Activated CD4-positive, alpha-beta T cell treated with anti-CD3 and anti-CD28 coated beads for 24 hours (primary cell): ENCODE measurements at places on chromosomes 1 and 21.

DNA sequence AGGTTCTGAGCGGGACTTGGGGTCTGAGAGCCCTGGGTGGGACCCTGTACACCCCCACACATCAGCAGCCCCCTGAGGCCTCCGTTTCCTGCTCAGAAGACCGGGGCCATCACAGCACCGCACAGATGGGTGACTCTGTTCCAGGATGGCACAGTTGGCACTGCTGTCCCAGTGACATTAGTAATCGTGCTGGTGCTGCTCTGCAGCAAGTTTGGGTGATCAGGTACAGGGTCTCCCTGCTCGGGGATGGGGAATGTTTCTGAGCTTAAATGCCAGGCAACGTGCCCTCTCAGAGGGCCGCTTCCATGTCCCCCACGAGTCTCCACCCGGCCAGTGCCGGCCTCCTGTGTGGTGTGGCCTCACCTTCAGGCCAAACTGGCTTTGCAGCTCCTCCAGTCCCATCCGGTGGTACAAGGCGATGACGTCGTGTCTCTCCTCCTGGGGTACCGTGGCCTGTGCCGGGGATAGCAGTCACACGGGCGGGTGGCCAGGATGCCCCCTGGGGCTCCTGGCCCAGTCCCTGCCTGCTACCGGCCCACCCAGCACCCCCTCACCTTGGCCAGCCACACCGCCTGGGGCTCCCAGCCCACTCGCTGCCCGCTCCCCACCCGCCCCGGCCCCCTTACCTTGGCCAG, 17.1 kb downstream of the PRXL2B start:
- DNase-seq, result no peak

DNA sequence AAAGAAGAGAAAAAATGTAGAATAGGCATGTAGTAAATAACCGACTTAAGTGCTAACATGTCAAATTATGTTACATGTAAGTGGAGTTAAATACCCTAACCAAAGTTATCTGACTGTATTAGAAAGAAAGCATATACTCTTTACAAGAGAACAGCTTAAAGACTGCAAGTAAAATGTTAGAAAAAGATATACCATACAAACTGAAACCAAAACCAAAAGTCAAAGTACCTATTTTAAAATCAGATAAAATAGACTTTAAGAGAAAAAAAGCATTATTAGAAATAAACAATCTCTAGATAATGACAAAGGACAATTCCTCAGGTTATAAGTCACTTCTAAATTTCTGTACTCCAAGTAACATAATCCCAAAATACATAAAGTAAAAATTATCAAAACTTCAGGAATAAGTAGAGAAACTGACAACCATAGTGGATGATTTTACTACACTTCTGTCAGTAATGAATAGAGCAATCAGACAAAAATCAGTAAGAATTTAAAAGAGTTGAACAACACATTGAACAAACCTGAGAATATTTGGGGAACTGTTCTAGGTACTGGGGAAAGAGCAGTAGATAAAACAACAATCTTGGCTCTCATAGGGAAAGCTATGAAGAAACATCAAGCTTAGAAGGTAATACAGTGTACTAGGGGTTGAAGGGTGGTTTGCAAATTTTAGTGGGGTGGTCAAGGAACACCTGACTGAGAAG, 127.3 kb downstream of the TBX19 start:
- DNase-seq, result no peak

- DNase-seq, result no peak
Measured at GRCh38 chr1:91171898-91172297, 150.1 kb upstream of the ZNF644 start.

- no peak for DNase-seq
Measured at GRCh38 chr1:153638261-153638660, 4.4 kb downstream of the CHTOP start.

GRCh38 chr1:212290608-212291007, 5.4 kb downstream of the PPP2R5A start:
- no peak for DNase-seq

DNA sequence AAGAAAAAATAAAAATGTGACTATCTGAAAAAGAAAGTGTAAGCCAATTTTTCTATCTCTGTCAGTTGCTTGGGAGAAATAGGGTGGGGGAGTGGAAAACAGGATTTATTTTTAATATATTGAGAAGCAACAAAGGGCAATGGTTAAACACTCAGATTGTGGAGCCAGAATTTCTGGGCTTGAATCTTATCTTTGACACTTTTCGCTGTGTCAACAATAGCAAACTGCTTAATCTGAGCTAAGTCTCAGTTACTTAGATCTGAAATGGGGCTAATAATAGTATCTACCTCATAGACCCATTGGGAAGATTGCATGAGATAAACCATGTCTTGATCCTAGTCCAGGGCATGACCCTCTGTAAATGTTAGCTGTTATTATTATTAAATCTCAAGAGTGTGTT, 468.1 kb downstream of the ADGRL2 start:
- DNase-seq, result no peak

- no peak for DNase-seq
Measured at GRCh38 chr1:34113887-34114286, 51.1 kb downstream of the CSMD2 start.

- DNase-seq, result no peak
Measured at GRCh38 chr1:204398197-204399125, 13.2 kb downstream of the PPP1R15B start.

GRCh38 chr1:114551400-114551799, 30.0 kb downstream of the BCAS2 start:
- DNase-seq, result no peak
